Psoas muscle (tissue), 8 donors: ENCODE measurements at places on chromosomes 4 and X. TPM values are rescaled to one million over a fixed set of nuclear protein-coding genes. Genes with fewer than 3 reads are reported as not detected.

The GPRASP3 gene
- 2.3 TPM for polyA plus RNA-seq

The GAGE12F gene
- polyA plus RNA-seq, result not detected

The ERVMER34-1 gene
- not detected for polyA plus RNA-seq

The IL3RA gene
- polyA plus RNA-seq, result 4.6 TPM

The PAGE4 gene
- 0.92 TPM for polyA plus RNA-seq

The ABLIM2 gene
- 123 TPM for polyA plus RNA-seq

The CTAG1A gene
- not detected for polyA plus RNA-seq

The PABPC1L2A gene
- polyA plus RNA-seq, result not detected

The HPGDS gene
- polyA plus RNA-seq, result 0.06 TPM

The CFAP47 gene
- not detected for polyA plus RNA-seq

The SULT1E1 gene
- not detected for polyA plus RNA-seq

The PLP2 gene
- 320 TPM for polyA plus RNA-seq

The TLR1 gene
- 0.61 TPM for polyA plus RNA-seq

The GAGE12E gene
- not detected for polyA plus RNA-seq

The INTU gene
- polyA plus RNA-seq, result 1.3 TPM

The ATP8A1 gene
- 14.7 TPM for polyA plus RNA-seq

The NEXMIF gene
- 0.01 TPM for polyA plus RNA-seq

The MMRN1 gene
- polyA plus RNA-seq, result 2.0 TPM

The ZNF280C gene
- 0.89 TPM for polyA plus RNA-seq

The SSR4 gene
- 198 TPM for polyA plus RNA-seq

The TMEM271 gene
- polyA plus RNA-seq, result not detected

The GPR34 gene
- polyA plus RNA-seq, result 0.53 TPM

The SCML1 gene
- 11.4 TPM for polyA plus RNA-seq

The KIAA0232 gene
- polyA plus RNA-seq, result 53.3 TPM

The PF4V1 gene
- polyA plus RNA-seq, result 0.14 TPM

The SSX4B gene
- polyA plus RNA-seq, result not detected

The CENPE gene
- 0.07 TPM for polyA plus RNA-seq

The NPY1R gene
- polyA plus RNA-seq, result 0.80 TPM

The CT45A1 gene
- polyA plus RNA-seq, result not detected

The MAOB gene
- polyA plus RNA-seq, result 13.0 TPM

The SPATA4 gene
- polyA plus RNA-seq, result 0.75 TPM

The RIPPLY1 gene
- not detected for polyA plus RNA-seq

The C4orf51 gene
- polyA plus RNA-seq, result not detected

The ZMYM3 gene
- 4.0 TPM for polyA plus RNA-seq
